ENCODE measurements at places on chromosomes 11 and 22. TPM values are rescaled to one million over a fixed set of nuclear protein-coding genes. Genes with fewer than 3 reads are reported as not detected.

- no peak for DNase-seq
Observed at GRCh38 chr22:20080445-20080775, 369 bp downstream of the DGCR8 start.

DNA sequence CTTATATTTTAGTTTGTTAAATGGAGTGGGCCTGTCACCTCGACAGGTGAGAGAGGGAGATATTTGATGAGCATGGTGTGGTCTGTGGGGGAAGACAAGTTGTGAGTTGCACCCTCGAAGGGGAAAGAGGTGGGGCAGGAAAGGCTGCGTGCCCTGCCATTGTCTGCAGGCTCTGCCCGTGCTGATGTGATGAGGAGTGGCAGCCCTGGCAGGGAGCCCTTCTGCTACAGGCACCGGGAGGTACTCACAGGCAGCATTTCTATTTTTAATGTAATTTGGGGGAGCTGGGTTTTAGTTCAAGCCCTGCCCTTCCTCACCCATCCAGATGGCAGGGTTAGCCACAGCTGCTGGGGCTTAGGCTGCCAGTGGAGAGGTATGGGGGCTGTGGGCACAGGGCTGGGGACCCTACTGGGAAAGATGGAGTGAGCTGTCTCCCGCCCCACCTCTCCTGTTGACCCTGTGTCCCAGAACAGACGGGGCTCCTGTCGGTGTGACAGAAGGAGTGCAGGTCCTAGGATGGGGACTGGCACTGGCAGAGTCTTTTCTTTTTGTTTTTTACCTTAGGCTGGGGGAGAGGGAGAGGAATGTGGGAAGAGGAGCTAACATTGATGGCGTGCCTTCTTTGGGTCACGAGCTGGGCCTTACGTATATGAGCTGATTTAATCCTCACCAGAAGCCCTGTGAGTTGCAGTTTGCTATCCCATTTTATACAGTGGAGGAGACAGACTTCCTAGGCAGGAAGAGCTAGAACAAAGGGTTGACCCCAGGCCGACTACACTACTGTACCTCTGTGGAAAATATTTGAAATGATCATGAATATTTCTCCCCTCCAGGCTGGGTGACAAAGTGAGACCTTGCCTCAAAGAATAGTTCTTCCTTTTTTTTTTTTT lies 51.6 kb downstream of the CEP164 start:
- DNase-seq, result no peak

The NLRP14 gene
- 0.08 TPM for total RNA-seq

The SLCO2B1 gene
- total RNA-seq, result 0.77 TPM

DNA sequence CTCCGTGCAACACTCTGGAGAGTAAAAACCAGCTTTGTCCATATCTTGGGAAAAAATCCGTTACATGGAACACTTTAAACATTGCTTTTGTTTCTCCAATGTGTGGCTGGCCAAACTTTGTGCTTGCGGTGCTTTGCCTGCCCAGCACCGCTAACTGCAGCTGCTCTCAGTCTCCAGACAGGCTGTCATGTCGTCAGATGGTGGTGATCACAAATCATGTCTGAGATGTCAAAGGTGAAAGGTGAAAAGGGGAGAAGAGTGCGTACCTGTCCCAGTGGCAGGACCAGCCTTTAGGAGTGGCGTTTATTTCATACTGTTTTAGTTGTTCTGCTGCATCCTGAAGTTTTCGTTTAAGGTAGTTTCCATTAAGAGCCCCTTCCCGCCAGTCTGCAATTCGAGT lies 17.1 kb upstream of the AGBL2 start:
- no peak for DNase-seq

- no peak for DNase-seq
Observed at GRCh38 chr11:35292279-35292678, 127.1 kb downstream of the SLC1A2 start.

The DRAP1 gene
- total RNA-seq, result 581 TPM

GRCh38 chr11:93700830-93701229 lies 39.3 kb downstream of the CEP295 start:
- no peak for DNase-seq

The PTPRCAP gene
- 0.82 TPM for total RNA-seq

The CLMP gene
- total RNA-seq, result 1.5 TPM

DNA sequence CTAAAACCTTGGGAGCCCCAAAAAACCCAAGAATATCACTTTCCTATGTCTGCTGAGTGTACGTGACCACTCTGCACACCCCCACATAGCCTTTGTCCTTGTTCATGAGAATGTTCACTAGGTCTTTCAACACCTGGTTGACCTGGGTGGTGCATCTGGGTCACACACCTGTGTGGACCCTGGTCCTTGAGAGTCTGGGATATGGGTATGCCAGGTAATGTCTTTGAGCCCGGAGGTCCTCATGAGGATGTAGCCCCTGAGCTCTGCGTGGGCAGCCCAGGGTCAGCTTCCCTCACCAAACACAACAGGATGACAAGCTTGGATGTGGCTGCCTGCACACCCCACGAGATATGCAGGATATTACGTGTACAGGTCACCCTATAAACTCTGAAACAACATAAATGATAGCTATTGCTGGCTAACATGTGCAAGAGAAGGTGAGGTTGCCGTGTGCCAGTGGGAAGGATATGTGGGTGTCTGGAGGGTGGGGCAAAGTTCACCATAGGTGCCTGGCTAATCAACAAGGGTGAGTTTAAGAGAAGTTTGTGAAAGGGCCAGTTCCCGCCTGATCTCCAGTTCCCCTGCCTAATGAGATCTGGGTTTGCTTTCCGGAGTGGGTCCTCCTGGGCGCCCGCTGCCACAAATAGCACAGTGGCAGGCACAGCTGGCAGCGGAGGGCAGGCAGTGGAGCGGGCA lies 1.4 kb upstream of the PPARA start:
- DNase-seq, result no peak

DNA sequence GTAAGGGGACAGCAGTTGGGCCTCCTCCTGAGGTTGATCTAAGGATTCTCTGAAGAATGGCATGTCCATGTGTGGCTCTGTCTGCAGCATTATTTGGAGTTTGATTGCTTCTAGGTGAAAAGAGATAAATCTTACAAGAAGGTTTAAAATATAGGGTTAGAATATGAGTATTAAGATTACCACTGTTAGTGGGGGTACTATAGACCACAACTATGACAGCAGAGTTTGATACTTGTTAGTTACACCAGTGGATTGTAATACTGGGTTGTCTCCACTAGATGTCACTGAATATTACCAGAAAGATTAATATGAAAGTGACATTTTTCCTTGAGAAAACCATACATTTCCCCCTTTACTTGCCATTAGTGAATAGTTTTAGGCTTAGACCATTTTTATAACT lies 47.9 kb downstream of the ZNF280B start:
- no peak for DNase-seq

GRCh38 chr11:61034704-61035525 lies 63.4 kb downstream of the CD6 start:
- DNase-seq, result no peak
